ENCODE measurements at places on chromosomes 12 and 14.

GRCh38 chr12:130179621-130180020 is 17.4 kb downstream of the FZD10 start:
- DNase-seq = no peak

- DNase-seq = no peak
These were observed 3.6 kb upstream of the MDGA2 start for GRCh38 chr14:47678993-47679392.

DNA sequence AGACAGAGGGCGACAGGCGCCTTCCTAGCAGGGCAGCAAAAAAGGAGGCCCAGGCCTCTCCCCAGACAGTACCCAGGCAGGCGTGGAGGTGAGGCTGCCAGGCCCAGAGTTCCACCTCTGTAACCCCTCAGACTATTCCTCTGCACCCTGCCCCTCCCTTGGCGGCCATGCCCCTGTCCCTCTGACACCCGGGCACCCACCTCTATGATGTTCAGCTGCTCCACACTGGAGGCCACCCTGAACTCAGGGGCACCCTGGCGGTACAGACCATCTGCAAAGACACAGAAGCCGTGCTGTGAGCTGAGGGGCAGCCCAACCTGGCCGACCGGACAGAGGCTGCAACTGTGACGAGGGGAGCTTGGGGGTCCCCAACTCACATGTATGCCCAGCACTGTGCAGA is 20.1 kb downstream of the ARL6IP4 start:
- DNase-seq = no peak

GRCh38 chr12:28709986-28710685 is 438.9 kb upstream of the FAR2 start:
- DNase-seq = no peak

DNA sequence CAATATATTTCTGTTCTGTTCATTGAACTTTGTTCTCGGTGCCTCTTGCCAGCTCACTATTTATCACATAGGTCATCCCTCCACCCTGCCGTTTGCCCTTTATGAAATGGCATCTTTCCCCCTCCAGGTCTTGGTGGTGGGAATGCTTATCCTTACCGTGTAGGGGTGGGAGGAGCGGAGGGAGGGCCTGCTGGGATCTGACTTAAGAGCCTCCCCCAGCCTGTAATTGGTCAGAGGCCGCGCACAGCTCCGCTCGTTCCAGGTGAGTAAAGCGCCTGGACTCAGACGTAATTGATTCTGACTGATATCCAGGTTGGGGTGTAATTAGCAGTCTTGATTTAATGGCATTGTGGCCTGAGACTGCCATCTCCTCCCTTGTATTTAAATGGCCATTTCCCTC is 185.3 kb downstream of the TSPAN9 start:
- no peak for DNase-seq

- no peak for DNase-seq
These were observed 22.8 kb upstream of the MMP17 start for GRCh38 chr12:131805421-131805820.

Measured in stimulated activated CD4-positive, alpha-beta T cell treated with anti-CD3 and anti-CD28 coated beads, Interleukin-12 subunit alpha, Interleukin-12 subunit beta, amount 100 ng/mL, for 4 hours (primary cell).